ENCODE measurements at places on chromosomes 4 and X. TPM values are rescaled to one million over a fixed set of nuclear protein-coding genes. Genes with fewer than 3 reads are reported as not detected.

DNA sequence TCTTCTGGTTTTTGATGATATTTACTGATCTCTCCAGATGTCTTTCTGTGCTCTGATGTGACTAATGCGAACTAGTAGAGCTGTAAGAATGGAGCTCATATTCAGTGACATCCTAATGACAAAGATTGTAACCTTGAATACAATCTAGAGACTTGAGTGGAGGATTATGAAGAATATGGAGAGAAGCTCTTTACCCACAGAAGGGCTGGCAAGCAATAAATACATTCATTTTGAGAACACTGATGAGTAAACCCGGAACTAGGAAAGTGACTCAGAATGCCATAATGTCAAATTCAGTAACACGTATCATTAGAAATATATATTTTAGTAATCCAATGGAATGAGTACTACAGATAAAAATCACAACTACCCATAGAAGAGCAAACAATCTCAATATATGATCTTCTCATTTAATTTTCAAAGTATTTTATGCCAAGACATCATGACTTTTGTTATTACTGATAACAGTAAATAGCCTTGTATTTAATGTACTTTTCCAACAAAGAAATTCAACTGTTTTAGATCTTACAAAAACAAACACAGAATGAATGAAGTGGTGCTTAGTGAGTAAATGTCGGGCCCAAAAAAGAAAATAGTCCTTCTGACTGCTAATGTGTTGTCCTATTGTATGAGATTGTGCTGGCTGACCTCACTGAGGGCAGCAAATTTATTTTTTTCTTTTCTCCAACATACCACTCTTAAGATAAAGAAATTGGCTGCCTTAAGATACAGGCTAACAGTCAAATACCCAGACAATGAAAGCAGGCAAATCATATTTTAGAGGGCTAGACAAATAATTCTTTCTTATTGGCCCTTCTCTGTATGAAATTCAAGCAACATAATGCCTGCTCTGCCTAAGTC is 49.2 kb upstream of the HDAC8 start:
- peaks cover 5% of the 10 kb centered on the region for H3K4me1 ChIP-seq
- H3K36me3 ChIP-seq, result no peaks in the 10 kb centered on the region
- DNase-seq, result peak; percentile 54
- H3K27ac ChIP-seq, result peak overlapping the region; percentile 70
- peak overlapping the region; percentile 48 for H3K4me3 ChIP-seq
- no peaks in the 10 kb centered on the region for H3K27me3 ChIP-seq

GRCh38 chr4:76365636-76366035 is 55.3 kb downstream of the CCDC158 start:
- H3K27ac ChIP-seq, result no peak overlapping the region
- no peak overlapping the region for H3K4me3 ChIP-seq
- no peaks in the 10 kb centered on the region for H3K36me3 ChIP-seq
- H3K27me3 ChIP-seq, result no peaks in the 10 kb centered on the region
- H3K4me1 ChIP-seq, result no peaks in the 10 kb centered on the region
- DNase-seq, result peak; percentile 11

- H3K27ac ChIP-seq, result no peak overlapping the region
- no peaks in the 10 kb centered on the region for H3K36me3 ChIP-seq
- peak; percentile 22 for DNase-seq
- H3K27me3 ChIP-seq, result no peaks in the 10 kb centered on the region
- no peak overlapping the region for H3K4me3 ChIP-seq
Observed at GRCh38 chrX:49876750-49877149, 2.5 kb upstream of the USP27X start.

DNA sequence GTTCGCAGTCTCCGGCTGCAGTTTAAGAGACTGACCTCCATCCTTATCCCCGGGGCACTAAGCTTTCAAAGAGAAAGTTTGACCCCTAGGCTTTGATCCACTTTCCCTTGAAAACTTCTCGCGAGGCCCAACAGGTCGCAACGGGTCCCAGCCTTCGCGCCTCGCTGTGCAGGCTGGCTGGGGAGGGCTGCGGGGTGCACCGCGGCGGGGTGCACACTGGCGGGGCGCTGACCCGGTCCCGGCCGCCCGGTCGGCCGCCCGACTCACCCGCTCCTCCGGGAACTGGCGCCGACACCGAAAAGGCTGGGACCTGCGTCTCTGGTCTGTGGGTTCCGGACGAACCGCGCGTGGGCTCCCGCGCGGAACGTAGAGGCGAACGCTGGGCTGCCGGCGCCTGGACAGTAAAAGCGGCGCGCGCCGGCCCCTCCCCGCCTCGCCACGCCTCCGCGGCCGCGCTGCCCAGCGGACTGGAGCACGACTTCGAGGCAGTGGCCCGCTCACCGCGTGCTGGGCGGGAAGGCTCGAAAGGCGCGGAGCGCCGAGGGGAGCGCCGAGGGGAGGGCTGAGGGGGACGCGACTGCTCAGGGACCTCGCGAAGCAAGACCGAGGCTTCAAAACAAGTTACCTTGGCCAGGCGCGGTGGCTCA is at the start of gene TAF7L:
Gene TAF7L (minus strand): TSS at position 378 of the 647 bp plus-strand sequence. CDS start 3,791 bp downstream, outside the sequence.
- H3K27me3 ChIP-seq, result no peaks in the 10 kb centered on the region
- no peaks in the 10 kb centered on the region for H3K4me1 ChIP-seq
- H3K27ac ChIP-seq, result no peak within 1 kb of the TSS
- DNase-seq, result peak; percentile 1

GRCh38 chr4:107036584-107037198 is 578 bp upstream of the DKK2 start:
- no peaks in the 10 kb centered on the region for H3K4me1 ChIP-seq
- DNase-seq, result peak; percentile 6
- H3K36me3 ChIP-seq, result no peaks in the 10 kb centered on the region
- peak overlapping the region; percentile 54 for H3K4me3 ChIP-seq

- no peak overlapping the region for H3K4me3 ChIP-seq
- H3K4me1 ChIP-seq, result no peaks in the 10 kb centered on the region
- H3K27me3 ChIP-seq, result no peaks in the 10 kb centered on the region
- no peaks in the 10 kb centered on the region for H3K36me3 ChIP-seq
- peak; percentile 20 for DNase-seq
- no peak overlapping the region for H3K27ac ChIP-seq
Observed at GRCh38 chr4:150942539-150942938, 72.5 kb downstream of the LRBA start.

- H3K27me3 ChIP-seq, result no peaks in the 10 kb centered on the region
- no peaks in the 10 kb centered on the region for H3K36me3 ChIP-seq
- peak overlapping the region; percentile 54 for H3K27ac ChIP-seq
- no peaks in the 10 kb centered on the region for H3K4me1 ChIP-seq
Observed at GRCh38 chrX:134948333-134949241, 42.2 kb upstream of the SMIM10 start.

GRCh38 chr4:182225257-182225852 is 17.8 kb upstream of the TENM3 start:
- no peak overlapping the region for H3K27ac ChIP-seq
- no peak for DNase-seq
- H3K4me3 ChIP-seq, result no peak overlapping the region

DNA sequence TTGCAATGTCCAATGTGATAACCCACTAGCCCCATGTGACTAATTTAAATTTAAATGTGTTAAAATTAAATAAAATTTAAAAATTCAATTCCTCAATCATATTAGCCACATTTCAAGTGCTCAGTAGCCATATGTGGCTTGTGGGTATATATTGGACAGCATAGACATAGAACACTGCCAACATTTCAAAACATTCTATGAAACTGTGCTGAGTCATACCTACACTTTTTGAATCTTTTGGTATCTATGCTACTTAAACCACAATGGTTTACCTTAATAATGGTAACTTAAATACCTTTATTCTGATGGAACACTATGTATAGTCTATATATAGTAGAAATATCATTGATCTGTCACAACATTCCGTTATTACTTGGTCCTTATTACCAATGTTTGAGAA is 223.4 kb upstream of the ATOH1 start:
- H3K4me3 ChIP-seq, result no peak overlapping the region
- no peaks in the 10 kb centered on the region for H3K27me3 ChIP-seq
- no peak for DNase-seq
- H3K27ac ChIP-seq, result no peak overlapping the region
- no peaks in the 10 kb centered on the region for H3K36me3 ChIP-seq

Gene SASH3
- total RNA-seq, result not detected

Gene RPS6KA6
- total RNA-seq, result 3.3 TPM

Gene MAOB
- total RNA-seq, result 4.6 TPM

Gene SH2D1A
- total RNA-seq, result not detected

Data from fibroblast of lung (primary cell).